ENCODE measurements at places on chromosomes 5 and 9. TPM values are rescaled to one million over a fixed set of nuclear protein-coding genes. Genes with fewer than 3 reads are reported as not detected.

The RNF208 gene
- total RNA-seq = 7.7 TPM

DNA sequence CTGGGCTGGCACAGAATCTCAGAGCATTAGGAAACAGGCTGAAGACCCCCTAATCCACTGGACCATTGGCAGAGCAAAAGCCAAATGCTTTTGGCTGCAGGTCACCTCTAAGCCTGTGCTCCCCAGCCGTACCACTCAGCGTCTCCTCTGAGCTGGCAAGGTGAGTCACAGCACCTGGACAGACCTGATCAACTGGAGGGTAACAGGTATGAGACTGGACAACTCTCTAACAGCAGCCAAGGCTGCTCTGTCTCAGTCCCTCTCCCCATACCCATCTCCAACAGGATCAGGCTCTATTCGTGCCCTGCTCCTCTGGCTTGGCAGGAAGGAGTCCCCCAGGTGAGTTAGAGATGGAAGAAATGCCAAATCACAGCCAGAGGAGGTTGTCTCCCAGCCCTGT is 4.7 kb downstream of the GOLGA2 start:
- H3K4me1 ChIP-seq = no peaks in the 10 kb centered on the region
- peaks cover 7% of the 10 kb centered on the region for H3K36me3 ChIP-seq
- no peak overlapping the region for H3K27ac ChIP-seq

DNA sequence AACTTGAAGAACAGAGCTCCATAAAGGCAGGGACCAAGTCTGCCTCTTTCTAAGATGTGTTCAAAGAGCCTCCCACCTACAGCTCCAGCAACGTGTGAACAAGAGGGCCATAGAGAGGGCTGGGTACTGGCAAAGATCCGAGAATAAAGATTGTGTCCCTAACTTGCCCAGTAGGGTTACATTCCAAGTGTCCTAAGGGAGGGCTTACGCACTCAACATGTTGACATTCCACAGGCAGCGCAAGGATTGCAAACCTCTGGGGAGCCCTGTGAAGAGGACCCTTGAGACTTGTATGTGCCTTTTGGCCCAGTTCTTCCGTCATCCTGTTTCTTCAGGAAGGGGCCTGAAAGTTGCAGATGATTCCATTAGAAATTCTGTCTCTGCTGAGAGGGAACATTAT is 48.2 kb upstream of the ENTREP1 start:
- no peak overlapping the region for H3K4me3 ChIP-seq
- no peak overlapping the region for H3K27ac ChIP-seq

The SLC45A2 gene
- total RNA-seq = not detected

The SPINK1 gene
- 2.0 TPM for total RNA-seq
